Ascending aorta (tissue), 2 donors: ENCODE measurements at places on chromosomes 16 and 17. TPM values are rescaled to one million over a fixed set of nuclear protein-coding genes. Genes with fewer than 3 reads are reported as not detected.

GRCh38 chr17:68035131-68035522 is 408 bp upstream of the KPNA2 start:
- H3K27ac ChIP-seq: no peak overlapping the region
- H3K4me3 ChIP-seq: peak overlapping the region; percentile 38
- peaks cover 6% of the 10 kb centered on the region for H3K36me3 ChIP-seq
- no peaks in the 10 kb centered on the region for H3K4me1 ChIP-seq

Gene SHPK
- 0.32 TPM for total RNA-seq

- no peaks in the 10 kb centered on the region for H3K36me3 ChIP-seq
- DNase-seq: no peak
- no peaks in the 10 kb centered on the region for H3K27me3 ChIP-seq
- peak overlapping the region; percentile 12 for H3K27ac ChIP-seq
Measured at GRCh38 chr17:77959926-77960521, 1.5 kb downstream of the TNRC6C start.

Gene CA5A
- not detected for total RNA-seq

DNA sequence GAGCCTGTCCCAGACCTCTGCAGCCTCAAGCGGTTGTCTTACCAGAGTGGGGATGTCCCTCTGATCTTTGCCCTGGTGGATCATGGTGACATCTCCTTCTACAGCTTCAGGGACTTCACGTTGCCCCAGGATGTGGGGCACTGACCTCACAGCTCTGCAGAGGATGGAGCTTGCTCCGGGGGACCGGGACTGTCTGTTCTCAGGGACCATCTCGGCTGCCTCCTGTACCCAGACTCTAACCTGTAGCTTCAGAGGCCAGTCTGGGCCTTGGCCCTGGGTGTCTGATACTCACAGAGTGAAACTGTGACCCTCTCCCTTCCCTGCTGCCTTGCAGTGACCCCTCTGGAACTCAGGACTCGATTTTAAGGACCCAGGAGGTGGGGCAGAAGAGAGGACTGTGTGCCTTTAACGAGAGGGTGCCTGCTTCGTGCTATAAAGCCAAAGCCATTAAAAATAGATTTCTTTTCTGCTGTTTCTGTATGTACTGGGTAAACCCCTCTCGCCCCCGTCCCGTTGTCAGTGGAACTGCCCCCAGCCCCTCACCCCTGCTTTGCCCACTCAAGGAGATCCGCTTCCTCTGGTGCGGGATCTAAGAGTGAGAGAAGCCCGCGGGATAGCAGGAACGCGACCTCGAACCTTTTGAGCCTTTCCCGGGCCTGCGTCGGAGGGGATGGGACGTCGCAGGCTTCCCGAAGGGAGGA is 1.1 kb upstream of the LLGL2 start:
- peaks cover 12% of the 10 kb centered on the region for H3K36me3 ChIP-seq
- H3K4me1 ChIP-seq: peaks cover 4% of the 10 kb centered on the region
- peak overlapping the region; percentile 57 for H3K27ac ChIP-seq
- H3K4me3 ChIP-seq: peak overlapping the region; percentile 71
- H3K27me3 ChIP-seq: no peaks in the 10 kb centered on the region

DNA sequence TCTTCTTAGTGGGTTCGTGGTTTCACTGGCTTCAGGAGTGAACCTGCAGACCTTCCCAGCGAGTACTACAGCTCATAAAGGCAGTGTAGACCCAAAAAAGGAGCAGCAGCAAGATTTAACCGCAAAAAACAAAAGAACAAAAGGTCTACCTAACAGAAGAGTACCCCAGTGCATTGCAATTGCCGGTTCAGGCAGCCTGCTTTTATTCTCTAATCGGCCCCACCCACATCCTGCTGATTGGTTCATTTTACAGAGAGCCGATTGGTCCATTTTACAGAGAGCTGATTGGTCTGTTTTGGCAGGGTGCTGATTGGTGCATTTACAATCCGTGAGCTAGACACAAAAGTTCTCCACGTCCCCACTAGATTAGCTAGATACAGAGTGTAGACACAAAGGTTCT is 2.0 kb upstream of the ARRB2 start:
- no peaks in the 10 kb centered on the region for H3K4me1 ChIP-seq
- no peak overlapping the region for H3K4me3 ChIP-seq
- no peaks in the 10 kb centered on the region for H3K27me3 ChIP-seq
- no peak overlapping the region for H3K27ac ChIP-seq
- no peaks in the 10 kb centered on the region for H3K36me3 ChIP-seq

GRCh38 chr16:6362321-6362720 is 970.3 kb upstream of the RBFOX1 start:
- H3K36me3 ChIP-seq: no peaks in the 10 kb centered on the region
- H3K4me1 ChIP-seq: no peaks in the 10 kb centered on the region
- no peak overlapping the region for H3K4me3 ChIP-seq

Gene MYO19
- 40.7 TPM for total RNA-seq

DNA sequence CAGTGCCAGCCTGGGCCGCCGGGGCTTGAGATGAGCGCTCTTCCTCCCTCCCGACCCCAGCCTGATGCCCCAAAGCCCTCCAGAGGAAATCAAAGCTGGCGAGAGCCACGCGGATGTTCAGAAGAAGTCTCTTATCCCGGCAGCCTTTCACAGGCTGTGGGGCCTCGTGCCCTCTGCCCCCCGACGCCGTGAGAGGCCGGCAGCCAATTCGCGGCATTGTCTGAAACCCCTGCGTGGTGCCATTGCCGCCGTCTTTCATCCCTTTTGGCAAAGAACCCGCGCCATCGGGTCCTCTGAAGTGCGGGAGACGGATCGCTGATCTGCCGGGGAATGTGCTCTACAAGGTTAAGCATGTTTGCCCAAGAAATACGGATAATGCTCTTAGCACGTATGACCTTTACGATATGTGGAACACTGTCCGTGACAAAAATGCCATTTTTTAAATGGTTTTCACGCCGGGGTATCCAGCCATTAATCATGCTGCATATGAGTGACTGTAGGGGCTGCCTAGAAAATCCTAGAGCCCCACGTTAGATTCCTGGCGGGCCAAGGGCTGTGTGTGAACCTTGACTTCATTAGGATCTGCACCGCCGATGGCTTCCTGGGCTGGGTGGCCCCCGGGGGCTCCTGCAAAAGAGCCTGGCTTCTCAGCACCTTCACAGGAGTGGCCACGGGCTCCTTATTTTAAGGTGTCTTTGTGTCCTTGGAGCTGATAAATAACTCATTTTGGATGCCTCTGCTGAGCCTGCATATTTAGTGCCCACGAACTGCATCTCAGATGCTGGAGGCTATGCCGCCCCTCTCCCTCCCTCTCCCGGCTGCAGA is 165.1 kb upstream of the TNRC6C start:
- H3K27me3 ChIP-seq: no peaks in the 10 kb centered on the region
- H3K4me3 ChIP-seq: no peak overlapping the region
- no peaks in the 10 kb centered on the region for H3K36me3 ChIP-seq
- peaks cover 15% of the 10 kb centered on the region for H3K4me1 ChIP-seq

Gene WNK4
- not detected for total RNA-seq

DNA sequence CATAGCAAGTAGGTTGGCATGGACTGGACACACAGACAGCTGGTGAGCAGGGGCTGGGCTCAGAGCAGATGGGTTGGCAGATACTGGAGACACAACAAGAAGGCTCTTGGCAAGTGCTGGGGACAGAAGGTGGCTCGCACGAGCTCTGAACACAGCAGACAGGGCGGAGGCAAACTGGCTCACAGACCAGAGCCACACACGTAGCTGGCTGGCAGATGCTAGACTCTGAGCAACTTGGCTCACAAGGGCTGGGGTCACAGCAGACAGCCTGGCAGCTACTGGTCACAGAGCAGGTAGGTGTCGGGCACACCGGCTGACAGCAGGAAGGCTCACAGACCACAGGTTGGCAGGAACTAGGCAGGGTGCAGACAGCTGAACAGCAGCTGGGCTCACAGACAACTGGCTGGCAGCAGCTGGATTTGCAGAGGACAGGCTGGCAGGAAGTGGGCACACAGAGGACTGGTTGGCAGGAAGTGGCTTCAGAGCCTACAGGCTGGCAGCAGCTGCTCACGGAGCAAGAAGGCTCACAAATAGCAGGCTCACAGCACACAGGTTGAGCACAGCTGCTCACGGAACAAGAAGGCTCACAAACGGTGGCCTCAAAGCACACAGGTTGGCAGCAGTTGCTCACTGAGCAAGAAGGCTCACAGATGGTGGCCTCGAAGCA is 725 bp downstream of the KRTAP16-1 start:
- no peaks in the 10 kb centered on the region for H3K4me1 ChIP-seq
- no peak overlapping the region for H3K4me3 ChIP-seq
- peak; percentile 71 for DNase-seq
- H3K36me3 ChIP-seq: no peaks in the 10 kb centered on the region

Gene CRISPLD2
- 204 TPM for total RNA-seq

DNA sequence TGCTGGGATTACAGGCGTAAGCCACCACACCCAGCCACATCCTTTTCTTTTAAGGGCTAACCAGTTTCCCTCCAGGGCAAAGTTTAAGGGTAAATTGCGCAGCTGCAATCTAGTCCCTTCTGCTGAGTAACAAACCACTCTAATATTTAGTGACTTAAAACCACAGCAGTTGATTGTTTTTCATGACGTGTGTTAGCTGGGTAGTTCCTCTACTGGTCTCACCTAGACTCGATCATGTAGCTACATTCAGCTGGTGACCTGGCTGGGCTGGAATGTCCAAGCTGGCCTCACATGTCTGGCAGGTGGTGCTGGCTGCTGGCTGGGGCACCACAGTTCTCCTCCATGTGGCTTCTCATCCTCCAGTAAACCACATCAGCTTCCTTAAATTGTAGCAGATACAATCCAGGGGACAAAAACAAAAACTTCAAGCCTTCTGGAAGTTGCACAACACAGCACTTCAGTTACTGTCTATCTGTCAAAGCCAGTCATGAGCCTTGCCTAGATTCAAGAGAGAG is 75.5 kb downstream of the GPRC5B start:
- H3K4me3 ChIP-seq: no peak overlapping the region
- H3K4me1 ChIP-seq: peaks cover 9% of the 10 kb centered on the region
- no peaks in the 10 kb centered on the region for H3K36me3 ChIP-seq
- DNase-seq: no peak
- H3K27me3 ChIP-seq: no peaks in the 10 kb centered on the region

Gene ESRP2
- total RNA-seq: not detected

Gene PSMC3IP
- total RNA-seq: 2.9 TPM

DNA sequence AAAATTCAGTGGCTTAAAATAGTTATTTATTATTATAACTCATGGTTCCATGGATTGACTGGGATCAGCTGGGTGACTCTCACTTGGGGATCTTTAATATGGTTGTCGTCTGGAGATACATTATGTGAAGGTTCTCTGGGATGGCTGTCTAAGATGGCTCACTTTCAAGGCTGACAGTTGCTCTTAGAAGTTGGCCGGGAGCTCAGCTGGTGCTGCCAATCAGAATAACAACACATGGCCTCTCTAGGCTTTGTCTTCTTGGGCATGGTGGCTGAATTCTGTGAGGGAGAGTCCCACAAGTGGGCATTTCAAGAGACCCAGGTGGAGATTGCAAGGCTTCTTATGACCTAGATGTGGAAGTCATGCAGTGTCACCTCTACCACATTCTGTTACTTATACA is 269.7 kb downstream of the CA10 start:
- no peaks in the 10 kb centered on the region for H3K36me3 ChIP-seq
- H3K4me1 ChIP-seq: no peaks in the 10 kb centered on the region
- H3K27me3 ChIP-seq: no peaks in the 10 kb centered on the region
- H3K27ac ChIP-seq: no peak overlapping the region
- H3K4me3 ChIP-seq: no peak overlapping the region
- DNase-seq: no peak

GRCh38 chr17:50712641-50713040 is 4.9 kb upstream of the ANKRD40 start:
- H3K36me3 ChIP-seq: no peaks in the 10 kb centered on the region
- H3K27ac ChIP-seq: no peak overlapping the region

DNA sequence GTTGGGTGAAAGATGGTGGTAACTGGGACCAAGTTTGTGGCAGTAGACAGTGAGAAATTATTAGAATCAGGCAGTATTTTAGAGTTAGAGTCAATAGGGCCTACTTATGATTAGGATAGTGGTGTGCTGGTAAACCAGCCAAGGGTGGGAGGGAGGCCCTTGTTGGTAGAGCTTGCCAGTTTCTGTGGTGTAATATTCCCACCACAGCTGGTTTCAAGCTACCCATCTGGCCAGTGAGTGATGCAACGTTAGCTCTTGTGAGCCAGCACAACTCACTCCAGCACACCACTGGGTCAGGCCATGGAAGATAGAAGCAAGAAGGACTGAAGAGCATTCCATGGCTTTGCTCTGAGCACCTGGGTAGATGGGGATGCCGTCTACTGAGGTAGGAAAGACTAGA is 34.9 kb downstream of the GNAO1 start:
- no peak overlapping the region for H3K27ac ChIP-seq
- no peak overlapping the region for H3K4me3 ChIP-seq
- DNase-seq: no peak
- H3K27me3 ChIP-seq: no peaks in the 10 kb centered on the region
- no peaks in the 10 kb centered on the region for H3K4me1 ChIP-seq
- no peaks in the 10 kb centered on the region for H3K36me3 ChIP-seq

Gene PABPN1L
- not detected for total RNA-seq

Gene MFSD11
- 13.4 TPM for total RNA-seq

Gene TBX2
- 100 TPM for total RNA-seq

GRCh38 chr17:76714822-76715495 is 4.2 kb upstream of the MXRA7 start:
- H3K27me3 ChIP-seq: no peaks in the 10 kb centered on the region
- peaks cover 67% of the 10 kb centered on the region for H3K36me3 ChIP-seq
- DNase-seq: peak; percentile 83
